CD4-positive, alpha-beta memory T cell (primary cell): ENCODE measurements at places on chromosomes 2 and 18. TPM values are rescaled to one million over a fixed set of nuclear protein-coding genes. Genes with fewer than 3 reads are reported as not detected.

CYRIA gene
- not detected for polyA plus RNA-seq

KHK gene
- polyA plus RNA-seq = 6.3 TPM

- H3K27ac ChIP-seq = no peak overlapping the region
- DNase-seq = no peak
- H3K27me3 ChIP-seq = no peaks in the 10 kb centered on the region
- no peaks in the 10 kb centered on the region for H3K4me1 ChIP-seq
- H3K36me3 ChIP-seq = no peaks in the 10 kb centered on the region
Measured at GRCh38 chr2:204561771-204562170, 16.5 kb downstream of the PARD3B start.

DNA sequence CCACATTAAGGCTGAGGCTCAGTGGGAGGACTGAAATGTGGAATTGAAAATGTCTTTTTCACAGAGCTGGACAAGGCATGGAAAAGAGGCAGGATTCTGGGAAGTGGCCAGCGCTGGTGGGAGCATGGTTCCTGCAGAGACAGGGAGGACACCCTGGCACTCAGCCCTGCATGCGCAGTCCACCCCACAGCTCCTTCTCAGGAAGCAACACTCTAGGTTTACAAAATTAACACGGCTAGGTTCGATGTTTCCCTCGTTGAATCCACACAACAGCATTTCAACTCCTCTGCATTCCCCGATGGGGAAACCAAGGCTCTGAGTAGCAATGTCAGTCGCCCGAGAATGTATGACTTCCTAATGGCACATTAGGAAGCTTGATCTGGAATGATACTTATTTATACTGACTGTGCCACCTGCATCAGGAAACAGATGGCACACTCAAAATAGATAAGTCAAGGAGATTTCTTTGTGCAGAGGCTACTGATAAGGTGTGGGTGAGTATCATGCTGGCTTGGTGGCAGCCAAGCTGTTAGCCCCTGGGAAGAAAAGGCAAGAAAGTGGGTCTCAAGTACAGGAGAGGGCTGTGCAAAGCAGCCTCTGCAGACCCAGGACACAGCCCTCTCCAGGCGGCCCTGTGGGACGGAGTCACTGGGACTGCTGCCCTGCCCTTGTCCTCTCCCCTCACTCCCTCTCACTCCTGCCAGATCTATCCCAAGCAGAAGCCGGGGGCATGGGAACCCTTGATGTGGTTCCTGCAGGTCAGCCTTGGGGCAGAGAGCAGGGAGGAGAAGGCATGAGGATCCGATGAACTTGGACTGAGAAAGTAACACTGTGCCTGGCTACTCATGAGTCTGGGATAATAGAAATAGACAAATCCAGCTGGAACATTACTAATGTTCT lies 158.4 kb upstream of the FHL2 start:
- H3K4me1 ChIP-seq = no peaks in the 10 kb centered on the region
- no peak overlapping the region for H3K4me3 ChIP-seq
- H3K27me3 ChIP-seq = peaks cover 4% of the 10 kb centered on the region
- no peaks in the 10 kb centered on the region for H3K36me3 ChIP-seq
- H3K27ac ChIP-seq = no peak overlapping the region

DNA sequence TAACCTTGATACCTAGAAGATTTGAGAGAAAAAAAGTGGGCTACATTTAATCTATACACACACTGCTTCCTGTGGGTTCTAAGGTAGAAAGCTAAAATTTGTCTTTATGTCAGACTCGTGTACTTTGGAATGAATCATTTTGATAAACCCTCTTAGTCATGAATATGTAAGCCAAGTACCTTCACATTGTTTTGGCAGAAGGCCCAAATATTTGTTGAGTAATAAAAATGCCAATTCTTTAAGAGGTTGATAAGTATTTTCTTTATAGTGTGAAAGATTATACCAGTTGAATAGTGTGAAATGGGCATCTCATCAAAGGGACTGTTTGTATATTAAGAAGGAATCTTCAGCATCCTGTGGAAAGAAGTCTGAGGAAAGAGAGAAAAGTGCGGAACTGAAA lies 1464.7 kb upstream of the ZEB2 start:
- no peak overlapping the region for H3K27ac ChIP-seq
- H3K4me3 ChIP-seq = no peak overlapping the region
- DNase-seq = no peak

GRCh38 chr2:162233197-162233596 lies 10.0 kb downstream of the FAP start:
- no peaks in the 10 kb centered on the region for H3K27me3 ChIP-seq
- no peak for DNase-seq
- H3K4me1 ChIP-seq = no peaks in the 10 kb centered on the region
- no peaks in the 10 kb centered on the region for H3K36me3 ChIP-seq
- H3K4me3 ChIP-seq = no peak overlapping the region

GRCh38 chr2:232525791-232526371 lies at the start of gene CHRND:
TSS of gene CHRND (plus strand) at chr2:232526160. CDS start at chr2:232526216, 56 bp downstream.
- no peak within 1 kb of the TSS for H3K27ac ChIP-seq
- H3K27me3 ChIP-seq = peaks cover 14% of the 10 kb centered on the region
- no peak within 1 kb of the TSS for H3K4me3 ChIP-seq
